ENCODE measurements at places on chromosomes 3 and 15. TPM values are rescaled to one million over a fixed set of nuclear protein-coding genes. Genes with fewer than 3 reads are reported as not detected.

The CCDC9B gene
- 19.2 TPM for total RNA-seq

The MAP6D1 gene
- total RNA-seq = 6.6 TPM

The SLC28A2 gene
- total RNA-seq = not detected

The ZNF80 gene
- 0.04 TPM for total RNA-seq

The WDR93 gene
- 0.26 TPM for total RNA-seq

The CPLX3 gene
- not detected for total RNA-seq

The EEFSEC gene
- 9.9 TPM for total RNA-seq

The BDH1 gene
- 2.0 TPM for total RNA-seq

The TERC gene
- not detected for total RNA-seq

The UROC1 gene
- not detected for total RNA-seq

The ZPLD1 gene
- total RNA-seq = not detected

The OR5K2 gene
- total RNA-seq = not detected

The KCTD6 gene
- total RNA-seq = 6.6 TPM

The MUC20 gene
- 0.74 TPM for total RNA-seq

The GOLGA8G gene
- not detected for total RNA-seq

The ZIC1 gene
- total RNA-seq = 0.02 TPM

The CDHR4 gene
- total RNA-seq = 0.24 TPM

The CCRL2 gene
- 0.08 TPM for total RNA-seq

The GADL1 gene
- not detected for total RNA-seq

The CLDN18 gene
- total RNA-seq = not detected

The CCR3 gene
- total RNA-seq = not detected

The UNC45A gene
- 62.6 TPM for total RNA-seq

The TMEM266 gene
- 0.29 TPM for total RNA-seq

The B3GALNT1 gene
- total RNA-seq = 0.18 TPM

The C3orf22 gene
- total RNA-seq = not detected

The GP9 gene
- not detected for total RNA-seq

The GP5 gene
- total RNA-seq = 0.02 TPM

The ZBTB11 gene
- 10.9 TPM for total RNA-seq

The PDCD6IP gene
- 120 TPM for total RNA-seq

The TF gene
- total RNA-seq = 0.59 TPM

The DAPK2 gene
- 3.5 TPM for total RNA-seq

The CCR2 gene
- not detected for total RNA-seq

The GOLGA8T gene
- 1.9 TPM for total RNA-seq

The MUC13 gene
- 7.7 TPM for total RNA-seq

The SCAPER gene
- 3.6 TPM for total RNA-seq

The CHL1 gene
- not detected for total RNA-seq

The LRRC31 gene
- not detected for total RNA-seq

The STRC gene
- total RNA-seq = 0.06 TPM

The SEMA5B gene
- total RNA-seq = 0.16 TPM

The TLR9 gene
- total RNA-seq = not detected

The KLHL6 gene
- total RNA-seq = 0.01 TPM
